Nucleus accumbens (tissue), 56 donors: ENCODE measurements at places on chromosomes 6 and 20.

- DNase-seq, result no peak
These were observed 300.7 kb downstream of the TENT5A start for GRCh38 chr6:81451787-81452186.

DNA sequence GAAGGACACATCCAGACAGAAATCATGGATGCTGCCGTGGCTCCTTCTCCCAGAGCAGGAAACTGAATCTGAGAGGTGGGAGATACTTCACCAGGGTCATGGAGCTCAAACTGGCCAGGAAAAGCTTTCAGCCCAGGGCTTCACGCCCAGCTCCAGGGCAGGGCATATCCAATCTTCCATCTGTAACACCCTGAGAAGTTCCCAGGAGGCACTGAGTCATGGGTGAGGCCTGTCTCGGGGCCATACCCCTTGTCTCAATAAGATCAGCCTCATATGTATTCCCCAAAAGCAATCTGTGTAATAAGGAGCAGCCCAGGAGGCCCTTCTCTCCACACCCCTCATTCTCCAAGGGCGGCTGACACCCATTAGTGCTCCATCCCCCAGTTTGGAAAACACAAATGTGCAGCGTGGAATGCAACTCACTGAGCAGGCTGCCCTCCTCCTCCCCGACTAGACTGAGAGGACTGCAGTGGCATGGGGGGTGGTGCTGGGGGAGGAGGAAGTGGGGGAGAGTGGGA, 439.3 kb upstream of the SULF2 start:
- DNase-seq, result no peak

GRCh38 chr6:21713481-21713880, 119.9 kb downstream of the SOX4 start:
- no peak for DNase-seq

DNA sequence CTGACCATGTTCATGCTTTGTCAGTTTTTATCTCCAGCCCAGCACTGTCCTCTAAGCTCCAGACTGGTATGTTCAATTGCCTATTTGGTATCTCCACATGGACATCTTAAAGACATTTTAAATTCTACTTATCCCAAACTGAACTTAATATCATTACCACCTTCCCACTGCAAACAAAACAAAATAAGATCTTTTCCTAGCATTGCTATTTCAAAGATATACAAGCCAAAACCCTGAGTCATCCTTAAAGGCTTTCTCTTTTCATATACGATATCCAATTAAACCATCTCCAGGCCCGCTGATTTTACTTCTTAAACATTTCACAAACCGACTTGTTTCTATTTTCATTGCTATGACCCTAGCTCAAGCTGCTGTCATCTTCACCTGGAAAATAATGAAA, 35.1 kb upstream of the HS3ST5 start:
- DNase-seq, result no peak

- DNase-seq, result peak; percentile 34
These were observed 37.0 kb downstream of the MAK start for GRCh38 chr6:10801224-10801848.

DNA sequence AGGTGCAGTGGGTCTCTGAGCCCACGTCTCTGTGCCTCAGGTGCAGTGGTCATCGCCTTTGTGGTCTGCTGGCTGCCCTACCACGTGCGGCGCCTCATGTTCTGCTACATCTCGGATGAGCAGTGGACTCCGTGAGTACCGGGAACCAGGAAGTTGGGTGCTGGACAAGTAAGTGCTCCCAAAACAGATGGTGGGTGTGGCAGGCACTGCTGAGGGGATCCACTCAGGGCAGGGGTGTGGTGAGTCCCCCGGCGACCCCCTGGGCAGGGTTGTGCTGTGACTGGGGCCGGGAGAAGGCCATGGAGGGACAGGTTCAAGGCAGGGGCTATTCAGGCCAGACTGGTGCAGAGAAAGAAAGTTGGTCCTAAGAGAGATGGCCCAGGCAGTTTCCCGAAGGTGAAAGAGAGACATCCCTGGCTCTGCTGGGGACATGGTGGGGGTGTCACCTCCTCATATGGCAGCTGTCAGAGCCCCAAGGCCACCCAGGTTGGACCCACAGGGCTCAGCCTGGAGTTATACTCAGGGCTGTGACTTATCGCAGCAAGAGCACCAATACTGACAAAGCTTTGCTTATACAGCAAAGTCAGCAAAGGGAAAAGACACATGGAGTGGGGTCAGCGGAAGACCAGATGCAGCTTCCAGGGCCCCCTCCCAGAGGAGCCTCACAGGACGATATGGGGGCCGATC, 37.9 kb upstream of the MRGBP start:
- DNase-seq, result no peak

- no peak for DNase-seq
These were observed 541.3 kb upstream of the BTBD3 start for GRCh38 chr20:11376420-11376819.

DNA sequence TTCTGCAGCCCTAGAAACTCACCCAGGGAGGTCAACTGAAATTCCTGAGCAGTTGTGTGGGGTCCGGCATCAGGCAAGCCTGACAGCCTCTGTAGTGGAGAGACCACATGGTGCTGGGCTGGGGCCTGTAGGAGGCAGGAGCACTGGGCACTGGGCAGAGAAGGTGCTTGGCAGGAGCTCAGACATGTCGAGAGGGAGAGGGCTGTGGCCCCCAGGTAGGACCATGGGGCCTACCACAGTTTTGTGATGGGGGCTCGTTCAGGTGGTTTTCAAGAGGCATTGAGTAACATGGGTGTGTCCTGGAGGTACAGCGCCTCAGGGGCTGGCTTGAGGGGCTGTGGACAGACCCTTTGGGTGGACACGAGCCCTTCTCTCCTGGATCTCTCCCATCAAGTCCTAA, 15.9 kb downstream of the SLC22A23 start:
- no peak for DNase-seq

- no peak for DNase-seq
These were observed 82.8 kb upstream of the CDYL start for GRCh38 chr6:4693173-4693970.

DNA sequence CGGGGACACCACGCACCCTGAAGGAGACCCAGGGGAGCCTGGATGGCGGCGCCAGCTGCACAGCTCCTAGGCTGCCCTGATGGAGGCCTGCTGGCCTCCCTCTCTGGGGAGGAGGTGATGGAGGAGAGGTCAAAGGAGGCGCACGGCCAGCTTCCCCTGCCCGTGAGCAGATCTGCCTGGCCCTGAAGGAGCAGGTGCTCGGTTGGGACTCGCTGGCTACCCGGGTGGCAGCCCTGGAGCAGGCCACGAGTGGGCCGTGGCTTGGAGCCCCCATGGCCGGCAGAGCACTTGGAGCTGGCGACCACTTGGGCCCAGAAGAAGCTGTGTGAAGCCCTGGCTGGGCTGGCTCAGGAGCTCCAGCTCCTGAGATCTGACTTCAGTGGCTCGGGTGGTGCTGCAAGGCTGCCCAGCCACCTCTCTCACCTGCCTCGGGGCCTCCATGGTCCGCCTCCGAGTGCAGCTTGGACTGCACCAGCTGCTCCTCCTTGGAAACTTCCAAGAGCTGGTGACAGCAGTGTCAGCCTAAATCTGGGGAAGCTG, 7.5 kb upstream of the RAET1E start:
- DNase-seq, result no peak

GRCh38 chr6:110270165-110270564, 88.0 kb downstream of the METTL24 start:
- DNase-seq, result no peak

DNA sequence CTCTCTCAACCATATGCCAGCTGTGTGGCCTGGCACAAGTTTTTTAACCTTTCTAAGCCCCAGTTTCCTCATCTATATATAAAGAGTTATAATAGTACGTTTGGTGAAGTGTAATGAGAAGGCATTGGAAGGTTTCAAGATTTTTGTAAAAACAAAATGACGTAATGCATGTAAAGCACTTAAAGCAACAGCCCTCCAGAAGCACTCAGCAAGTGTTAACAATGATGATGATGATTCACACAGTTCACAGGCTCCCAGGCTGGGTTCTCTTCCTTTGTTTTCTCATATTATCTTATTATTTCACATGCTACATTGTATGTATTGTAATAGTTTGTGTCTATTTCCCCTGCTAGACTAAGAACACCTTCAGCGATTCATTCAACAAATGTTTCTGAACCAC, 6.2 kb downstream of the CEP250 start:
- DNase-seq, result no peak

- DNase-seq, result no peak
These were observed 40.3 kb downstream of the MAP3K5 start for GRCh38 chr6:136751991-136752390.

GRCh38 chr6:163841326-163841725, 426.8 kb downstream of the QKI start:
- no peak for DNase-seq

DNA sequence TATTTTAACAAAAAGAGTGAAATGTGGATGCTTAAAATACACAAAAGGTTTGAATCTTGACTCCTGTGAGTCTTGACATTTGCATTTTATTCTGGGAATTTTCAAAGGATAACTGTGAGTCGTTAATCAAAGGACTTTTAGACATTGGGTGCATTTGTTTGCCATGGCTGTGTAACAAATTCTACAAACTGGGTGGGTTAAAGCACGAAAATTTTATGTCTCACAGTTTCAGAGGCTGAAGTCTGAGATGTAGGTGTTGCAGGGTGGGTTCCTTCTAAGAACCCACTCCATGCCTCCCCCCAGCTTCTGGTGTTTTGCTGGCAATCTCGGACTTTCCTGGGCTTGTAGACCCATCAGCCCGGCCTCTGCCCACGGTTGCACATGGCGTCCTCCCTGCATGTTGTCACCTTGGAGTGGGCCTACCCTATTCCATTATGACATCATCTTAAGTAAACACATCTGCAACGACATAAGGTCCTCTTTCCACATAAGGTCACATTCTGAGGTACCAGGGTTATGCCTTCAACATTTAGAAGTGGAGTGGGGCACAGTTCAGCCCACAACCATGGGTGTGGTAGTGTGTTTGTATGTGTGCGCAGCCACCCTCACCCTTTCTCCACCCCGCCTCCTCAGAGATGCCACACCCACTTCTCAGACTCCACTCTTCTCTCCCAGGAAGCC, 113.1 kb downstream of the FOXA2 start:
- DNase-seq, result no peak

GRCh38 chr6:33372526-33373123, 19.0 kb upstream of the KIFC1 start:
- DNase-seq, result no peak

DNA sequence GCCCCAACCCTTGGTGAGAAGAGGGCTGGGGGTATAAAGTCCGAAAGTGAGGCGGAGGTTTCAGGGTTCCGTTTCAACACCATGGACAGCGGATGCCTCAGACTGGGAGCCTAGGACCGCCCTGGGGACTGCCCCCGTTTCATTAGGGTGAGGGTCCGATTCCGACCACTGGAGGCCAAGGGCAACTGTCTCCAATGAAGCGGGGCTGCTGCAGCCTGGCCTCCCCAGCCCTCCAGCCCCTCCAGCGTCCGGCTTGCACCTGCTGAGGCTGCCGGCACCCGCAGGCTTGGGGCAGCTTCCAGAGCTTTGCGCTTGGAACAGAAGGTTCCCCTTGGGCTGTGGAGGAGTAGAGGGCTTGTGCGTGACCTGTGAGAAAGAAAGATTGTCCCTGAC, 39.9 kb downstream of the YTHDF1 start:
- DNase-seq, result no peak

DNA sequence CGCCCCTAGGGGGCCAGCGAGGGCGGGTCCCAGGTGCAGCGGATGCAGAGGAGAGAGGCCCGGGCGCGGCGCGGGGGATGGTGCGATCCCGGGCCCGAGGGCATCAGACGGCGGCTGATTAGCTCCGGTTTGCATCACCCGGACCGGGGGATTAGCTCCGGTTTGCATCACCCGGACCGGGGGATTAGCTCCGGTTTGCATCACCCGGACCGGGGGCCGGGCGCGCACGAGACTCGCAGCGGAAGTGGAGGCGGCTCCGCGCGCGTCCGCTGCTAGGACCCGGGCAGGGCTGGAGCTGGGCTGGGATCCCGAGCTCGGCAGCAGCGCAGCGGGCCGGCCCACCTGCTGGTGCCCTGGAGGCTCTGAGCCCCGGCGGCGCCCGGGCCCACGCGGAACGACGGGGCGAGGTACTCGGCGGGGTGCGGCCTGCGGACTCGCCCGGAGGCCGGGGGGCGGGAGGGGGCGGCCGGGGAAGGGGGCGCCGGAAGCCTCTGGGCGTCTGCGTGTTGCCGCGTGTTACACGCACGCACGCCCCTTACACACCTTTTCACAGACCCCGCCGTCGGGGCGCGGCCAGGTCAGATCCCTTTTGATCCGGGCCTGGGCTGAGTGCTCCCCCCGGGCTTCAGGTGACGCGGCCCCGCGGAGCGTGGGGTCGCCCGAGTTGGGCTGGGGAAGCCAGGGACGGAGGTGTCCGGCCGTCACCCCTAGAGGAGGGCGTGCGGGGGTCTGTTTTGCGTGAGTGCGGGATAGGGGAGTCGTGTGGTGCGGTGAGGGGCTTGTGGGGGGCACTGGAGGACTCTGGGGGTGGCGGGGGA, 412 bp downstream of the TRIB3 start:
- DNase-seq, result no peak
